K562 (cell line): ENCODE measurements at places on chromosomes 2 and 18. TPM values are rescaled to one million over a fixed set of nuclear protein-coding genes. Genes with fewer than 3 reads are reported as not detected.

LRATD1 gene
- 6.5 and 7.3 TPM in 2 replicates for total RNA-seq

AOX1 gene
- 0.55 and 0.69 TPM in 2 replicates for total RNA-seq

DNA sequence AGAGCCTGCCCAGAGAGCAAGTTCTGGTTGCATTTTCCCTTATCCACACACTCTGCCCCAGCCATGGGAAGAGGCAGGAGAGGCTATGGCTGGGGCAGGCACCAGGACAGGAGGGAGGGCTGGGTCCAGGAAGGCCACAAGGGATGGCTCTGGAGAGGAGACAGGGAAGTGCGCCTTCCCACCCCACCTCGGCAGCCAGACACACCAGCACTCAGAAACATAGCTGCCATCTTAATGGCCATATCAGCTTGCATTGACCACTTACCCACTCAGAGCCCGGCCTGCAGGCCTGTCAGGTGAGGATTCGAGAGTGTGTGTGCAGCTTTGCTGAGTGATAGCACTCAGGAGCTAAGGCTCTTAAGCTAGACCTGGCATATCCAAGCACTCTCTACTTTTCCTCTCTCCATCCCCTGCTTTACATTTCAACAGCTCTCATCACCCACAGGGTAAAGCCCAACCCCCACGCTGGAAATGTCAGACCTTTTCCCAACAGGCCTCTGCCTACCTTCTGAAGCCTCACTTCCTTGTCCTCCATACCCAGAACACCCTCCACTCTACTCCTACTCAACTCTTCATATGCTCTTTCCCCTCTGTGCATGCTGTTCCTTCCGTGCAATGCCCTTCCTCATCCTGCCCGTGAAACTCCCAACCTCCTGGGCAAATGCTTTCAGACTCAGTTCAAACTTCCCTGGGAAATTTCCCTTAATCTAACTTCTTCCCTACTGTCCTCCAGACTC, 147.9 kb downstream of the TNS1 start:
- H3K27ac ChIP-seq = no peak overlapping the region
- no peak overlapping the region for H3K4me3 ChIP-seq
- peaks cover 38% of the 10 kb centered on the region for H3K27me3 ChIP-seq
- H3K36me3 ChIP-seq = no peaks in the 10 kb centered on the region

DNA sequence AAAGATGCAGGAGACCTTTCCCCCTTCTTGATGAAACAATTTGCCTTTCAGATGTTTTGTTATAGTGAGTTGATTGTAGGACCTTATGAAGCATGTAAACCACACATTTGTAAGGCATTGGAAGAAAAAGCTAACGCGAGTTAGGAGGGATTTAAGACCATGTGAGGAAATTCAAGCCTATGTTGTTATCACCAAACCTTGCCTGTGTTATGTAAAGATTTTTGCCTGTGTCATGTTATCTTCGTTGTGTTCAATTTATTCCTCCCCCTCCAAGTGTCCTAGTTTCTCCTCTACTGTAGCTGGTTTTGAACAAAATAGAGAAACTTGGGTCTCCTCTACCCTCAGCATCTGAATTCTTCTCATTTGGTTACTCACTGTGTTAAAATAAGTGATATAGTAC, 173.0 kb downstream of the NEDD4L start:
- H3K36me3 ChIP-seq = no peaks in the 10 kb centered on the region
- H3K4me3 ChIP-seq = no peak overlapping the region
- H3K27me3 ChIP-seq = no peaks in the 10 kb centered on the region
- H3K4me1 ChIP-seq = no peaks in the 10 kb centered on the region
- H3K27ac ChIP-seq = no peak overlapping the region

DNA sequence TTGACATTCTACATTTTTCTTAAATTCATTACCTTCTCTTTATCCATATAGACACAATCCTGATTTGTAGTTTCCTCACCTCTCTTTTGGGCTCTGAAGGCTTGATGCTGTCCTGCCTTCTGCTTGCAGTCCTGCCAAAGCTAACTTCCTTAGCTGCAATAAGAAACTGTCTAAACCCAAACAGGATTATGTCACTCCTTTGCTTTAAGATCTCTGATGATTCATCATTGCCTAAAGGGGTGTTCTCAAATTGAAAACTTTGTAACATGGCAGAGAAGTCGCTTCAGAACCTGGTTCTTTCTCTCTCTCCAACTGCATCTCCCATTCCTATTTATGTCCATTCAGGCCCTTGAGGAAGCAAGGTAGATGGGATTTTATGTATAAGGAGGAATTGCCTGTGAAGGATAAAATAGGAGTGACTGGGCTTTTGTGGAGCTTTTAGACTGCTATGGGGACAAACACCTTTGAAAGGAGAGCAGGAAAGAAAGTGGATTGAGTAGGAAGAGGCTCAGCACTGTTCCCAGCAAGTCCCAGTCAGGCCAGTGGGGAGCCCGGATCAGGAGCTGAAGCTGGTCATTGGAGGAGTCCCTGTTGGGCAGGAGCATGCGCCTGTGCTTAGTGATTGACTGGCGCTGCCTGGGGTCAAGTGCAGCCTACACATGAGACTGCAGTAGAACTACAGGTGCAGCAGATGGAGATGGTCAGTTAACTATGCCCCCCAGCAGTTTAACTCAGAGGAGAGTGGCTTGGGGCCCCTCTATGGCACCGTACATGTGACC, 390.6 kb downstream of the CTNNA2 start:
- no peak overlapping the region for H3K27ac ChIP-seq
- no peaks in the 10 kb centered on the region for H3K36me3 ChIP-seq
- no peak for DNase-seq
- H3K27me3 ChIP-seq = no peaks in the 10 kb centered on the region
- no peaks in the 10 kb centered on the region for H3K4me1 ChIP-seq
- H3K4me3 ChIP-seq = no peak overlapping the region

GRCh38 chr18:39661856-39662366, 2096.3 kb upstream of the CELF4 start:
- H3K4me1 ChIP-seq = no peaks in the 10 kb centered on the region
- H3K27me3 ChIP-seq = no peaks in the 10 kb centered on the region
- no peaks in the 10 kb centered on the region for H3K36me3 ChIP-seq
